ENCODE measurements at places on chromosomes 1 and 21.
A peak's percentile ranks its signal among the peaks of the same experiment; 100 is the strongest.

DNA sequence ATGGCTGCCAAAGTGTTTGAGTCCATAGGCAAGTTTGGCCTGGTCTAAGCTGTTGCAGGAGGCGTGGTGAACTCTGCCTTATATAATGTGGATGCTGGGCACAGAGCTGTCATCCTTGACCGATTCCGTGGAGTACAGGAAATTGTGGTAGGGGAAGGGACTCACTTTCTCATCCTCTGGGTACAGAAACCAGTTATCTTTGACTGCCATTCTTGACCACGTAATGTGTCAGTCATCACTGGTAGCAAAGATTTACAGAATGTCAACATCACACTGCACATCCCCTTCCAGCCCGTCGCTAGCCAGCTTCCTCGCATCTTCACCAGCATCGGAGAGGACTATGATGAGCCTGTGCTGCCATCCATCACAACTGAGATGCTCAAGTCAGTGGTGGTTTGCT is 215.8 kb upstream of the JUN start:
- no peak for DNase-seq

DNA sequence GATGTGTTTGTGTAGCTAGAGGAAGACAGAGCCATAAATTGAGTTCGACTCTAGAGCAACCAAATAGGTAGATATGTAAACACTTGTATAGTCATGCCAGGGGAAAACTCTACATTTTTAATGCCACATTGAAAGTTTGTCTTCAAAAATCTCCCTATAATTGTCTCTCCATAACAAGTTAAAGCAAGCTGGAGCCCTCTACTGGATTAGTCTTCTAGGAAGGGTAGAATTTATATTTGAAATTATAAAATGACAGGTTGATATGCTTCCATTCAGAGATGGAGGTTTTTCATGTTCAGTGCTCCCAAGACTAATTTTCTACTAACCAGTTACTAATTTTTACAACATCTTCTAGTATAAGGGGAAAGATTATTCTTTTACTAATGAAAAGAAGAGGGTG is 13.1 kb upstream of the COL24A1 start:
- no peak for DNase-seq

DNA sequence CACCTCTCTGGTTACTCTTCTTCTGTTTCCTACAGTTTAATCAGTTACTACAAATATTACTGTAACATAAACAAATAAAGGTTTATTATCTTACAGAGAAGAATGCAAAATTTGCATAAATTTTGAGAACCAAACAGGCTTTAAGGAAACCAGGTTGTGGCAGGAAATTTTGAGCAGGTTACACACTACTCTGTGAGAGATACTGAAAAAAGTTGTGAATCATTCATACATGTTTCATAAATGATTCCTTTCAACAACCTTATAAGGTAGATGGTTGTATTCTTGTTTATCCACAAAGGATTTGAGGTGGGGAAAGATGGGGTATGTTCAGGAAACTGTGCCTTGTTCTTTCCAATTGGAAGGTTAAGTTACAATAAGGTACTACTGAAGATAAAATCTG is 58.6 kb downstream of the MAST2 start:
- peak; percentile 34 for DNase-seq

DNA sequence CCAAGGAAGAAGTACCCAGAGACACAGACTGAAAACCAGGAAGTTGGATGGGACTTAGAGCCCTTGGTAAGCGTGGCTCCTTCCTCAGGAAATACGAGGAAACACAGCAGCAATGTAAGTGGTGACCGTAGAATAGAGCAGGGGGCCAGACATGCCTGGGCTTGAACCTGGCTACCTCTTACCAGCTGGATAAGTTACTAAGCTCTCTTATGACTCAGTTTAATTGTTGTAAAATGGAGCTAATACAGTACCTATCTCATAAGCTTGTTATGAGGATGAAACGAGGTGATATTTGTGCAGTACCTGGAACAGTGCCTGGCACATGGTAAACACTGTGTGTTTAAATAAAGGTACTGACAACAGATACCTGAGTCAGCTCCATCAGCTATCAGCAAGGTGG is 19.2 kb downstream of the EBNA1BP2 start:
- DNase-seq: no peak

GRCh38 chr1:160645386-160646130 is 1.3 kb downstream of the SLAMF1 start:
- DNase-seq: no peak
